CD4-positive, alpha-beta T cell treated with Interleukin-4 for 1 hour (primary cell): ENCODE measurements at places on chromosomes 12 and 14.

GRCh38 chr12:9685915-9686314 is 16.4 kb downstream of the CLEC2D start:
- DNase-seq: no peak

- no peak for DNase-seq
Observed at GRCh38 chr14:96895658-96896271, 98.6 kb downstream of the VRK1 start.

- DNase-seq: no peak
Observed at GRCh38 chr12:52672321-52672933, 7.8 kb downstream of the KRT1 start.

DNA sequence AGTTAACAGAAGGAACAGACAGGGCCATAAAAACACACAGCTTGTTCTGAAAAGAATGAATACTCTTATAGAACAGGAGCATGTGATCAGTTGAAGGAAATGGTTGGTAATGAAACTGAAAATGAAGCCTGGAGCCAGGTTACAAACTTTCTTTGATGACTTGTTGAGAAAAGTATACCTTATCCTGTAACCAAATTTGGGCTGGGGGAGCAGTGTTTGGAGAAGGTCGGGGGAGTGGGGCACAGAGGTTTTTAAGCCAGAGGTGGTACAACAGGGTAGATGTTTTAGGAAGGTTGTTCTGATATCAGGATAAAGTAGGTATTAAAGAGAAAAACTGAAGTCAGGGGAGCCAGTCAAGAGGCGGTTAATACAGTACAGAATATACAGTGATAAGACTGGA is 8.2 kb downstream of the GOLT1B start:
- DNase-seq: no peak

GRCh38 chr12:77377116-77377515 is 311.7 kb upstream of the E2F7 start:
- DNase-seq: no peak

DNA sequence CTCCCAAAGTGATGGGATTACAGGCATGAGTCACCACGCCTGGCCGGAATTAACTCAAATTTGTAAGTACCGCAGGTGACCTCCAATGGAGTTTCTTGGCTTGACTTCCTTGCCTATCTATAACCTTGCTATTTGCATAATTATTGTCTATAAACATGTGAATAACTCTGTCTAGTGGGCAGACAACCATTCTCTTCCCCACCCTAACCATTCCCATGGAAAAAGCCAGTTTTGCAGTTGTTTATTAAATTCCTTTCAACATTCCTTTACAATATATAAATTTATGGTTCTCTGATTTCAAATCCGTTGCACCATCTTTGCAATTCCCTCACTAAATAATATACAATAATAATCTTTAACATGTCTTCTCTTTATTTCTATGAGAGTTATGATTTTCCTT is 61.0 kb upstream of the ZDHHC17 start:
- DNase-seq: no peak

GRCh38 chr12:64097366-64098105 is 124.6 kb downstream of the KICS2 start:
- DNase-seq: no peak

- no peak for DNase-seq
Observed at GRCh38 chr12:117187421-117187820, 2.8 kb downstream of the FBXO21 start.

DNA sequence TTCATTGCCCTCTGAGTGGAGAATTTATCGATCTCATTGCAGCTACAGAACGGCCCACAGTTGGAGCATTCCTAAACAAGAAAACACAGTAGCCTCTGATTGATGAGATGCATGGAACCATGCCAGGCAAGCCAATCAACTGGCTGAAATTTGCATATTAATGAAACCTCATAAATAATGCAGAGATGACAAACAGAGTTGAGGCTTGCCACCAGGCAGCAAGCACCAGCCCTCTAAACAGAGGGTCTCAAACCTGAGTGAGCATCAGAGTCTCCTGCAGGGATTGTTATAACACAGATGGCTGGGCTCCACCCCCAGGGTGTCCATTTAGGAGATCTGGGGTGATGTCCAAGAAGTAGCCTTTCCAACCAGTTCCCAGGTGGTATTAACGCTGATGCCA is 60.9 kb upstream of the CMKLR1 start:
- DNase-seq: no peak

- DNase-seq: no peak
Observed at GRCh38 chr14:104073764-104074163, 11.7 kb upstream of the ASPG start.

GRCh38 chr14:104793703-104793959 is 1.9 kb downstream of the AKT1 start:
- no peak for DNase-seq

GRCh38 chr12:19139615-19140194 is 10.2 kb downstream of the PLEKHA5 start:
- no peak for DNase-seq

GRCh38 chr12:29282031-29282816 is 98.7 kb downstream of the ERGIC2 start:
- DNase-seq: no peak

- no peak for DNase-seq
Observed at GRCh38 chr14:102375119-102375518, 12.4 kb downstream of the TECPR2 start.

DNA sequence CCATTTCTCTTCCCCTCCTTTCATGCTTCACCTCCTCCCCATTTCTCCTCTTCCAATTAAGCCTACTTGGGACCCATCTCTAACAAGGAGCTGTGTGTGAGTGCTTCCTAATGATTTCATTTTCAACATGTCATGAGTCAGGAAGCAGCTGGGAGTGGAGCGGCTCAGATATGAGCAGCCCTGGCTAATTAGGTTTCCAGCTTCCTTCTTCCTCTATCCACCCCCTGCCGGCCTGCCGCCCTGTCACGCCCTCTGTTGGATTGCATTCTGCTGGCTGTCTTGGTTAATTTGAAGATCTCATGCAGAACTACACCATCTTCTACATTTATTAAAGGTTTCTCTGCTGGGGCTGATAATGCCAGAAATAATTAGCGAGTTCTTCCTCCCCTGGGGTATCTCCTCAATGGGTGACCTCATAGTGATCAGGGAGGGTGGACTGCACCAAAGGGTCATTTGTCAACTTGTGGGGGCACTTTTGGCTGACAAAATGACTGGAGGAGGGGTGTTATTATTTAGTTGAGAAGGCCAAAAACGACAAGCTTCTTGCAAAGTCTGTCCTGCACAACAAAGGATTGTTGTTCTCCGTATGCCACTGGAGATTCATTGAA is 300.9 kb upstream of the SRRM4 start:
- no peak for DNase-seq

- no peak for DNase-seq
Observed at GRCh38 chr14:33952541-33952940, 1.7 kb upstream of the EGLN3 start.

DNA sequence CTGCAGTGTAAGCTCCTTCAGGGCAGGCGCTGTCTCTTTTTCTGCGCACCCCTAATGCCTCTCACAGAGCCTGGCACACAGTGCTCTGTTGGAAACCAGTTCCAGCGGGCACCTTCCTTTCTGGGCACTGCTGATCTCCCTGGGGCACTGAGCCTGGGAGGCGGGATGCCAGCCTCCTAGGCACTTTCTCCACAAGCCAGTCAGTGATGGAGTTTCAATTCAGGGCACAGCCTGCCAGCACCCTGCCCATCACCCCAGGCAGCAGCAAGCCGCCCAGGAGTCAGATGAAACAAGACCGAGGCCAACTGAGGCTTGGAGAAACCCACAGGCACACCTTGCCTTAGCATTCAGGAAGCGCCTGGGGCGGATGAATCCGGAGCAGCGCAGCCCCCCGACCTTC is 5.7 kb upstream of the CTDSP2 start:
- DNase-seq: no peak

DNA sequence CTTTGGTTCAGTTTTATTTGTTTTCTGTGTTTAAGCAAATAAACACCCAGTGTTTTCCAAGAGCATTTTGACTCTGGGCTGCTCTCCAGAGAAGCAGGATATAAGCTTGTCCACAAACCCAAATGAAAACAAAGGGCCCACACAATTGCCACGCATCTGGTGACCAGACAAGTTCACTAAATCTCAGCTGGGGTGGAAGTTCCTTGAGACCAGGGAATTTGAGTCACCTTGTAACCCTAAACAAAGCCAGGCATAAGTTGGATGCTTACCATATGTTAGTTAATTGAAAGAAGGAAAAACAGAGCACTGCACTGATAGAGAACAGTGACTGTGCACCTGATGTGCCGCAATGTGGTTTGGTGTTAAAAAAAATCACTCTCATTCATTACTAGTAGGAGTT is 1.6 kb upstream of the TXNRD1 start:
- DNase-seq: no peak

- no peak for DNase-seq
Observed at GRCh38 chr12:66085998-66086397, 44.6 kb downstream of the LLPH start.

GRCh38 chr12:93465841-93466240 is 1.5 kb upstream of the MRPL42 start:
- DNase-seq: no peak

- DNase-seq: no peak
Observed at GRCh38 chr12:2773199-2773875, 21.4 kb upstream of the FKBP4 start.

DNA sequence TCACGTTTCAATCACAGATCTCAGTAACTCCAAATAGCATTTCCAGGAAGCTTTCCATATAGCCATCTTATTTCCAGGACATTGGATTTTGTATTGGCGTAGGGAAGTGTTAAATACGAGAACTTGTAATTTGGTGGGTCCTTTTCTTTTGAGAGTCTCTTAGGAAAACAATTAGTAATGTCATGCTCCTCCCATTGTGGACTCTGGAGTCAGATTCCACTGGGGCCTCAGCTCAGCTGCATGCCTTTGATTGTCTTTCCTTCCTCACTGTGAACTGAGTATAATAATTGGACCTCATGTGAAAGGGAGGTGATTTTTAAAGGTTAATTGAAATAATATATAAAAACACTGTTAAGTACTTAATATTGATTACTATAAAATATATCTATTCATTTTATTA is 462.6 kb downstream of the NPAS3 start:
- DNase-seq: no peak

- DNase-seq: no peak
Observed at GRCh38 chr12:45666816-45667215, 62.7 kb upstream of the ARID2 start.

- DNase-seq: no peak
Observed at GRCh38 chr12:113896841-113897240, 69.3 kb downstream of the RBM19 start.

- DNase-seq: no peak
Observed at GRCh38 chr14:81584495-81584894, 50.8 kb upstream of the SEL1L start.

DNA sequence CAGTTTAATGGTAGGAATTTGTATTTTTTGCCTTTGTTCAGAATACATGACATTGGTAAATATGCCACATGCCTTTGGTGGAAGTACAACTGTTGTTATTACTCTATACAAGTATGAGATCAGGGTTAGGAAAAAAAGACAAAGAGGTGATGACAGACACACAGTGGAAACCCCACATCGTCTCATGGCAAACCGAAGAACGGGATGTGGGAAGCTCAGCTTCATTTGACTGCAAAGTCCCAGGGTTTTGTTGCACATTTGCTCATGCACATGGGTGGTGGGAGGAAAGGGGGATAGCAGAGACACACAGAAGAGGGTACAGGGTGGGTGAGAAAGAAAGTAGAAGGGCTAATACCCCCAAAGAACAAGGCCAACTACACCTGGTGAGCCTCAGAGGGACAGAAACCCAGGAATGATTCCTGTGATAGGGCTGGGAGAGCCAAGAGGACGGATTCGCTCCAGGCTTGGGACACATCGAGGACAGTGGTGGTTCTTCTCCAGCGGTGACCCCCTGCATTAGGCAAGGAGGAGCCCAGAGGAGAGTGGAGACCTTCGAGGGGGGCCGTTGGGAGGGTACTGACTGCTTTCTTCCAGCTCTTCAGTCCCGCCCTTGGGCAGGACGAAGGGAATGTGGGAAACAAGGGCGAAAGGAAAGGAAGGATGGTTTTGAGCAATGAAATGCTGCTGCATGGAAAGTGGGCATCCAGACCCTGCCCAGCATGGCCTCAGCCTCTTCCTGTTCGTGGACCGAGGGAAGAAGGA is 8.1 kb downstream of the VAMP1 start:
- DNase-seq: no peak

- DNase-seq: no peak
Observed at GRCh38 chr14:88075269-88075981, 70.5 kb downstream of the GPR65 start.

DNA sequence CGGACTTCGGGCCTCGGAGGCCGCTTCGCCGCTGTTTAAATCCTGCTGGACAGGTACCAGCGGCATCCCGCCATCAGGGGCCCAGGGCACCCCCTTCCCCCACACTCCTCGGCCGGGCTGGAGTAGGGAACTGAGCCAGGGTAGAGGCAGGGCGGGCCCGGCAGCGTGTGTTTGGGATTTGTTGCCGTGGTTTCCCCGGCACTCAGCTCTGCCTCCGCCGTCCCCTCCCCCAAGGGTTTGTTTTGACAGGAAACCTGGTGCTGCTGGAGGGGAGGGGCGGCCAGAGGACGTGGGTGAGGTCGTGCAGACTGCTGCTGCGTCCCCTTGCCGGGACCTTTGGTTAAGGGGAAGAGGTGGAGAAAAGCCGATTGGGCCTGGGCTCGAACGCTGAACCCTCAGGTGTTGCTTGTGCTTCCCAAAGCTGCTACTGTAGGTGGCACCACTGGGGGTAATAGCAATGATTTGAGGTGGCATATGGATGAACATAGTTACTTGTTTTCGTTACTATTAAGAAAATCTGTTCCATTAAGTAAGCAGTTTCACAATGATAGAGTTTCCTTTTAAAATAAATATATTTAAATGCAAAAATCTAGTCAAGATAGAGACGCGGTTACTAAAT is 778 bp downstream of the TCP11L2 start:
- peak; percentile 96 for DNase-seq

DNA sequence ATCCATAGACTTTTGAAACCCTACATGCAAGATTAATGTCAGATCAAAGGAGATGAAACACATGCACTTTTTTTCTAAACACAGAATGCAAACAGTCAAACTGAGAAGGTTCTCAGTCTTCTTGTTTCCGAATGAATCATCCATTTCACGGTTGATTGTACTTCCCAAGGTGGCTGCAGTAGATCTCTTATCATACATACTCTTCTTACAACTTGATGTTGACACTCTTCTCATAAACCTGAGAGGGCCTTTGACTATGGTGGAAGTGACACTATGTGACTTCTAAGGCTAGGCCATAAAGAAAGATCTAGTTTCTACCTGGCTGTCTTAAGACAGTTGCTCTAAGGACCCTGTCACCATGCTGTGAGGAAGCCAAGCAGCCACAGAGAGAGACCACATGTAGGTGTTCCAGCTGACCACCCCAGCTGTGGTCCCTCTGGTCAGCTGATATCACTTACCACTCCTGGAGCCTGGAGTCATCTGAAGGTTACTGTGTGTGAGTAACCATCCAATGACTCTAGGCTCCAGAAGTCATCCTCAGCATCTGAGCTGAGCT is 67.2 kb upstream of the HMGA2 start:
- DNase-seq: no peak
